ENCODE measurements at places on chromosomes 7 and 10.

DNA sequence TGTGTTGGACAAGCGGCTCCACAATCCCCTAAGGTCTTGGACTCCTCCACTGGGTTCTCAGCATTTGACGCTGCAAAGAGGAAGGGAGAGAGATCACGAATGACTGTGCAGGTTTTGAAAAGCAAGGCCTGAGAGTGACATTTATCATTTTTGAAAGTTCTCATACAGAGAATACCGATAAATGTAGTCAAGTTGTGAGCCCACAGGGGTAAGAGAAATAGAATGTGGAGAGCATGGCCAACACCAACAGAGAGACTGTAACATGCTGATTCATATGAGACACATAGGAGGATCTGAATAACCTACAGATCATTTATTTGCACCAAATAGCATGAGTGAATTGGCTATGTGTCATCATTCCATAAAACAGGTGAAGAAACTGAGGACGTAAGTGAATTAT lies 230.5 kb upstream of the MBL2 start:
- no peak for DNase-seq

GRCh38 chr7:55305135-55305534 lies 60.0 kb upstream of the LANCL2 start:
- DNase-seq = no peak

DNA sequence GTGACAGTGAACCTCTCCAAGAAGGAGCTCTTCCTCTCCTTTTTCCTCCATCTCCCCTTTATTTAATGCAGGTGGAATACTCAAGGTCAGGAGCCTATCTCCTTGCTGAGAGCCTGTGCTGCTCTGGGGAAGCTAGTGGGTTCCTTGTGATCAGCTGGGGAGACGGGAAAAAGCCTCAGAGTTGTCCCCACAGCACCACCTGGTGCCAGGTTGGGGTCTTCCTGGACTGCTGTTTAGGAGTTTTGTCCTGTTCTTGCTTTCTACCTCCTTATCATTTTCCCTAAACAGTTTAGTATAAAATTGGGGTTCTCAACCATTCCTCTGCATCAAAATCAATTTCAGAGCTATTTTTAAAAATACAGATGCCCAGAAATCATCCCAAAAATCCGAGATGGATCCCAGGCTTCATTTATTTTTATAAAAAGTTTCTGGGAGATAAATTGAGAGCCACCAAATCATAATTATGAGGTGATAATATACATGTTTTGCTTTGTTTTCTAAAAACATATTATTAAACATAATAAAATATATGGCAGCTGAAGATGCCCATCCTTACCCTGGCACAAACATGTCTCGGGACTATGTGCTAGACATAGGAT lies 44.3 kb downstream of the MACC1 start:
- no peak for DNase-seq

- no peak for DNase-seq
These were observed 144.3 kb downstream of the KIF20B start for GRCh38 chr10:89845541-89846280.

DNA sequence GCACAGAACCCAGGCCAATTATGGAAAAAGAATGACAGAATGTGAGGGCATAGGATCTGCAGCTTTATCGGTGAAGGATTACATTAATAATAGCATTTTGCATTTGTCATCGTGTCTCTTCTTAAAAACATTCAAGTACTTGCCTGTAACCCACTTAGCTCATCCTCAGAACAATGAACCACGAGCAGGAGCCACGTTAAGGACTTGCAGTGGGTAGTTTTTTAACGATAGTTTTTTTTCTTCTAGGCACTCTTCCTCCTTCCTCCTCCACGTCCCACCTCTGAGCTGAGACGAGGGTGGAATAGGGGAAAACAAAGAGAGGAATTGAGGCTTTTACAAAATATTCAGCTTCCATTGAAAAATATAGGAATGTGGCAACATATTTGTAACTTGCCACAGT lies 27.1 kb downstream of the CDHR3 start:
- DNase-seq = no peak

DNA sequence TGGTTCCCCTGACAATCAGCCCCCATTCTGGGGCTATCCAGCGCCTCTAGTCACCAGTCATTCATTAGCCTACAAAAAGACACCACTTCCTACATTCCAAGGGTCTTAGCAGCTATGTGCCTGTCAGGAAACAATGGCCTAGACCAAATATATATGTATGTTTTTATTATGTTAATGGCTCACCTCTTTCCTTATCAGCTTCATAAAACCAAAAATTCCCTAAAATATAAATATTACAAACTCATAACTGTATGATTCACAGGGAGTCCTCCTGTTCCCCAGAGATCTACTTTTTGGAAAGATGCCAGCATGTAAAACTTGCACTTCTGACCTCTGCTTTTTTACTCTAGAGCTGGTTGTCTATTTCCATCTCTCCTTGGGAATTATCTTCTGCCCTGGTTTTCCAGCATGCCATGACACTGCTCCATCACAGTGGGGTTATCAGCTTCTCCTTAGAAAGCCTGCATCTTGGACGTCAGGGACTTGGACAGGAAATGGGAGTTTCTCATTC lies 79.2 kb downstream of the ABCA13 start:
- no peak for DNase-seq

DNA sequence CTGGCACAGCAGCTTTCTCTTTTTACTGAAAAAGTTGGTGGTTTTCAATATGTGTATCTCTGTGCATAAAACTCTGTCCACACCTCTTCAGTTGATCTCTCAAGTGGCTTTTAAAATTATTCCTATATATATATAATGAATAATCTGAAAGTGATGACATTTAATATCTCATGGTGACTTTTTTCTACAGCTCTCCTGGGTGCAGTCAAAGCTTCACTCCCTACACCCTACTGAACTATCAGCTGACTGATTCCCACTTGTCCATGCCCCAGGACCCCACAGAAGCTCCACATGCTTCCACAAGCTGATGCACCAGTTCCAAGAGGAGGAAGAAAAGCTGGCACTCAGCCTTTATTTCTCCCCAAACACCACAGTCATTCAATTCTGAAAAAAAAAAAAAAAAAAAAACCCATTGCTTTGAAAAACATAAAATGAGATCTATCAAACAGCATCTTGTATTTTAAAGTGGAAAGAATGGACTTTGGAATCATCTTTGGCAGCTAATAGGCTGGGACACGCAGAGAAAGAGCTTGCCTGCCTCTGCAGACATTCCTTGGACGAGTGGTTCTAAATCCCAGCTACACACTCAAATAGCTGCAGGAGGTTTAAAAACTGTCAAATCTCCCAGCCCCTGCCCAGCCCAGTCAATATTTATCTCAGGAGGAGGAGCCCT lies 75.3 kb upstream of the GDF10 start:
- no peak for DNase-seq

- DNase-seq = no peak
These were observed 579.2 kb upstream of the CELF2 start for GRCh38 chr10:10438335-10439100.

- DNase-seq = no peak
These were observed 159.0 kb downstream of the PRKAG2 start for GRCh38 chr7:151717918-151718317.

GRCh38 chr10:637221-637620 lies 52.2 kb downstream of the DIP2C start:
- DNase-seq = no peak

DNA sequence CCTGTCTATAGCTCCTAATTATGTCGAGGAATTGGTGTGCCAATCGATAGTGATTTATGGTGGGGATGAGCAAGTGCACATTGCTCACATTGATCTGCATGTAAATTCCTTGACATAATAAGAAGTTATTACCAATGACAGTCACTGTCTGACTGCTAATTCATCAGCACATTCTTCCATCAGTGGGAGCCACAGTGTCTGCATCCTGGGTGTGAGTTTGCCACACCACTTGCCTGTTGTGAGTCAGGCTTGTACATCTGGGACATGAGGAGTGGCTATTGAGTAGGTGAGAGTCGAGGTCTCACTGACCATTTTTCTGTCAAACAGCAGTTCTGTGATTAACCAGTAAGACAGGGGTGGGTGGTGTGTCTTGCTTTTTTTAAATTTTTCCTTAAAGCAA lies 263.4 kb downstream of the LRMDA start:
- DNase-seq = no peak

DNA sequence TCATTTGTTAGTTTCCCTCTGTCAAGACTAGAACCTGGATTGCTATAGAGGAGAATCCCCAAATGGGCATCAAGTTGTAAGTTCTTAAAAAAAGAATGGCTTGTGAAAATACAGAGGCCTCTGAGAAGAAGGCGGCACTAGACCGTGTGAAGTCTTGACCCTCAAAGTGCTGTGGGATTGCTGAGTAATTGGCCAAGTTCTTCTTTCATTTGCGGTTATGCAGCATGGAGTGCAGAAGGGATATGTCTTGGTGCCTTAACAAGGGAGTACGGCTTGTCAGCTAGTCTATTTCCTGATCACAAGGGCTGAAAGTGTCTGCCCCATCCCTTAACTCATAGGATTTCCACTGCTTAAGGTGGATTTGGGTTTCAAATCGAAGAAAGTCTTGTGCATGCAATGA lies 81.2 kb downstream of the MKX start:
- DNase-seq = no peak

DNA sequence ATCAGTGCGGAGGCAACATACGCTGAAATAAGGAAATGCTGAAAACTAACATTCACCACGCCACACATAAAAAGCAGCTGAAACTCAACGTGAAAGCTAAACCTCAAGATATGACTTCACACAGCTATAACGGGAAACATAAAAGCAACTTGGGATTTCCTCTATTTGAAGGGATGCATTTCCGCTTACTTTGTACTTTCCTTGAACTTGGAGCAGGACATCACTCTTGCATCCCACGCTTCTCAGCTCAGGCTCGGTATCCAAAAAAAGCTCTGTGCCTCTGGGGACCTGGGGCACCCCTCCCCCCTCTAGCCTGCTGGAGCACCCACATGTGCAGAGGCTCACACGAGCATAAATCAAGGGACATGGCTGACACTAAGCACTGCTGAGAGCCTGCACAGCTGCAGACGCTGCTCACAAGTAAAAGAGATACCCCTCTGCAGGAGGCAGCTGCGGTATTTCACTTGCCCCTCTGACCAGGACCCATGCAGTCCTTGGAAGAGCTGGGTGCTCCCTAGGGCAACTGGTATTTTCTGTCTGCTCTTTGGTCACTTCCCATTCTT lies 34.2 kb downstream of the PARD3 start:
- no peak for DNase-seq

- no peak for DNase-seq
These were observed 45.7 kb downstream of the SEM1 start for GRCh38 chr7:96663871-96664445.

DNA sequence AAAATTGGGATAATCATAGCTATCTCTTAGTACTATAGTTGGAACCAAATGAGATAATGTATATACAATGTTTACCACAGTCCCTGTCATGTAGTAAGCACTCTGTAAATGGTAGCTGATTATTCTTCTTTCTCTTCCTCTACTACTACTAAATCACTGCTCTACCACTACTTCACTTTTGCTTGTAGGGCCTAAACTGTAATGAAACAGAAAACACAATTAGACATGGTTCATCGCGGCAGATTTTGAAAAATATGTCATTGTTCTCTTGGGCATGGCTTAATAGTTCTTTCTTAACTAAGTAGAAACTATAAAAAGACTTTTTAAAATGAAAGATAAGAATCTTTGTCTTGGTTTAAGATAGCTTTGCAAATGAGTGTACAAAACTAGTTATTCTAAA lies 34.9 kb downstream of the R3HCC1L start:
- no peak for DNase-seq

GRCh38 chr10:125056161-125057132 lies 103.9 kb downstream of the CTBP2 start:
- no peak for DNase-seq

DNA sequence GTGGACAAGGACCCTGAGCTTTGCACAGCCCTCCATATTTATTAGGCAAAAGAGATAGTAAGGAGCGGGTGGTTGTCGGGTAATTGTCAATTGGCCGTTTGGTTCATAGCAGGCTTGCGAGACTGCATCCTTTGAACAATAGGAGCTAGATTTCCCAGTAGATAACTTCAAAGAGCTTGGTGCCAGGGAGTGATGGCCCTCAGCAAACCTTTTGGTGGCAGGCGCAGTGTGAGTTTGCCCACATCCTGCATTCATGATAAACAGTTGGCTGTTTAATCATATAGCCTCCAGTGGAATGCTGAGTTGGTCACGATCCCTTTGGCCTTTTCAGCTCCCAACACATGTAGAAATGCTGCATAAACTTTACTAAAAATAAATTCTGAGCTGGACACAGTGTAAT lies 156.9 kb downstream of the AKR1D1 start:
- DNase-seq = no peak

DNA sequence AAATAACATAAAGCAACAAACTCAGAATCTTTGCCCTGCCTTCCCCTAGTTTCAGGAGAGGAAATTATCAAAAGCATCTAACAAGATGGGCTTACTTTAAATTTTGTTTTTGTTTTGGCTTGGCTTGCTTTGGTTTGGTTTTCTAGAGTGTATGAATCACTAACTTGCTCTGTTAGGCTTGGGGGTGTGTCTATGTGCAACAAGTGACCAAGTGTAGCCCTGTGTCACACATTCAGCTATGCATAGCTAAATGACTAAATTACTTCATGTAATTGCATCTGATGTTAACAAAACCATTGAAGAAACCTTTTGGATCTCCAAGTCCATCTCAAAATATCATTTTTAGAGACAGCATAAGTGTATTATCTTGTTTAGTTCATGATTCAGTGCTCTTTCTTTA lies 251.0 kb downstream of the TFEC start:
- no peak for DNase-seq

DNA sequence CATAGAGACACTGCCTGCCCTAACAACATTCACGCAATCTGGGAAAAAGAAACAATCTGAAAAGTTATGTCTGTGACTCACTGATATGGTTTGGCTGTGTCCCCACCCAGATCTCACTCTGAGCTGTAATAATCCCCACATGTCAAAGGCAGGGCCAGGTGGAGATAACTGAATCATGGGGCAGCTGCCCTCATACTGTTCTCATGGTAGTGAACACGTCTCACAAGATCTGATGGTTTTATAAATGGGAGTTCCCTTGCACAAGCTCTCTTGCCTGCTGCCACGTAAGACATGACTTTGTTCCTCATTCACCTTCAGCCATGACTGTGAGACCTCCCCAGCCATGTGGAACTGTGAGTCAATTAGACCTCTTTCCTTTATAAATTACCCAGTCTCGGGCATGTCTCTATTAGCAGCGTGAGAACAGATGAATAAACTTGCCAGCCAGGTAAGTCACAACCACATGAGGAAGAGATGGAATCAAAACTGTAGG lies 341.5 kb upstream of the AOAH start:
- DNase-seq = no peak

DNA sequence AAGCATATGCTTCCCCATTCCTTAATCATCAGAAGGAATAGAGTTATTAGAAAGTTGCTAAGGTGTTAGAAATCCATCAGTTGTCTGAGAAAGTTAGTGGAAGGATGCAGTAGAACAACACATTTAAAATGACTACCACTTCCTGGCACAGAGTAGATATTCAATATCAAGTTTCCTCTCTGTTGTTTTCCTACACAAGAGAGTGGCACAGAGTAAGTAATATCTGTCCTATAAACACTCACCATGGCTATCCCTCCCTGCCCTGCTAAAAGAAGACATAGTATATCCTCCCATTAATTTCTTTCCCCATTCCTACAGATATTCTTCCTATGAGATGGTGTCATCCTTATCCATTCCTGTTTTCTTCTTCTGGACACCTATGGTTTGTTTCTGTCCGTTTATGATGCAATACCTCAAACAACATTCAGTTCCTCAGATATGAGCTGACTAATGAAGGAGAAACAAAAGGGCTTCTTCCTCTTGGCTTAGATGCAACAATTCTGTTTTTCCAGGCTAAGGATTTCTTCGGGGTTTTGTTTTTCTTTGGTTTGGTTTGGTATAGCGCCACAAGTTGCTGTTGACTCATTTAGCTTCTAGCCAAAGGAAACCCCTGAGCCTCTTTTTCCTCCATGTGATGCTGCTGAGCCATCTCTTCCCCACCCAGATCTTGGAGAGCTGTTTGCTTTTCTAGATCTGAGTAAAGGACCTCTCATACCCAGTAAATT lies 32.9 kb upstream of the BPGM start:
- no peak for DNase-seq

All from stimulated activated CD8-positive, alpha-beta memory T cell treated with anti-CD3 and anti-CD28 coated beads, Interleukin-7, amount 100 ng/mL, for 1 hour (primary cell).